ENCODE measurements at places on chromosomes 2 and 18. TPM values are rescaled to one million over a fixed set of nuclear protein-coding genes. Genes with fewer than 3 reads are reported as not detected.

The VAPA gene
- total RNA-seq: 176 TPM

The CRYGC gene
- total RNA-seq: not detected

The CNDP1 gene
- 0.31 TPM for total RNA-seq

The CFC1 gene
- total RNA-seq: not detected

The TLX2 gene
- total RNA-seq: not detected

The CXCR1 gene
- total RNA-seq: not detected

The FNDC4 gene
- total RNA-seq: 6.9 TPM

The GFPT1 gene
- 137 TPM for total RNA-seq

The DCDC2C gene
- total RNA-seq: not detected

GRCh38 chr18:38367473-38367872 lies 801.9 kb upstream of the CELF4 start:
- H3K27me3 ChIP-seq: no peaks in the 10 kb centered on the region
- DNase-seq: no peak
- no peaks in the 10 kb centered on the region for H3K4me1 ChIP-seq
- no peaks in the 10 kb centered on the region for H3K36me3 ChIP-seq
- H3K4me3 ChIP-seq: no peak overlapping the region
- H3K27ac ChIP-seq: no peak overlapping the region

DNA sequence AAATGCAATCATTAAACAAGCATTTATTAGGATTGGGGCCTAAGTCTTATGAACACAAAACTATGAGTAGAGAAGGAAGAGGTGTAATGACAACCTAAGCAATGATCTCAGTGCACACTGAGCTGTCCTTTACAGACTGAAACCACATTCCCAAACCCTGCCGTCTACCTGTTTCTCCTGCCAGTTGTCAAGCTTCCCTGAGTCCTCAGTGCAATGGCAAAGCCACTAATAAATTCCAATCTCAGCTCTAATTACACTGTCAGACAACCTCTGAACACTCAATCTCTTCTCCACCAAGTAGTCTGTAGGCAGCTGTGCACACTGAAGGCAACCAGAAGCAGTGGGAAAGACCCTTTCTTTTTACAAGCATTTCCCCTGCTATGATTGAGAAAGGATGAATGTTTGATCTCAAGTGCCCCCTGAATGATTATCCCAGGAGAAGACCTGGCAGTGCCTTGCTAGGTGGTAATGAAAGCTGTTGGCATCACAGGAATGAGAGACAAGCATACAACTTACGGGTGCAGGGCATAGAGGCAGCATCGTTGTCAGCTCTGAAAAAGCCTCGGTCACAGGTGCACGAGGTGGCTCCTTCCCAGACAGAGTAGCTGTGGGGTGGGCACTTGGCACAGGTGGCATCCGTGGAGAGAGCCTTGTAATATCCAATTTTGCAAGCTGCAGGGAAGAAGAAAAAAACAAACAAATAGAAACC lies 71.4 kb downstream of the EPHA4 start:
- no peak for DNase-seq
- peaks cover 24% of the 10 kb centered on the region for H3K4me1 ChIP-seq
- no peaks in the 10 kb centered on the region for H3K27me3 ChIP-seq
- no peaks in the 10 kb centered on the region for H3K36me3 ChIP-seq

- peaks cover 9% of the 10 kb centered on the region for H3K4me1 ChIP-seq
- no peak for DNase-seq
- no peaks in the 10 kb centered on the region for H3K36me3 ChIP-seq
- H3K27me3 ChIP-seq: peaks cover 6% of the 10 kb centered on the region
- no peak overlapping the region for H3K27ac ChIP-seq
Observed at GRCh38 chr2:10499275-10499907, 51.3 kb upstream of the ODC1 start.

DNA sequence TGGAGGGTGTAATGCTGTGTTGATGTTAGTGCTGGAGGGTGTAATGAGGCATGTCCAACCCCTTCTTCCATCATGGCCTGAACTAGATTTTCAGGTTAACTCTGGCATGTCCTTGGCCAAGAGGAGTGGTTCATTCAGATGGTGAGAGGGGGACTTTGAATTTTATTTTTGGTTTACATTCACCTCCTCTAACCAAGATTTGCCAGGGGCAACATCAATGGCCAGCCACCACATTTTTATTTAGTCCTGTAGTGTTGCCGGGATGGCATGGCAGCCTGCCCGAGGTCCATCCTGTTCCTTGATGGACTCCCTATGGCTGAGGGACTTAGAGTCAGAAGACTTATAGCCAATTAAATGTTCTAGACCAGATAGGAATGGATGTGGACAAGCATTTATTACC lies 484.6 kb upstream of the HS6ST1 start:
- no peaks in the 10 kb centered on the region for H3K36me3 ChIP-seq
- DNase-seq: no peak
- no peak overlapping the region for H3K4me3 ChIP-seq
- H3K4me1 ChIP-seq: no peaks in the 10 kb centered on the region
- H3K27me3 ChIP-seq: no peaks in the 10 kb centered on the region

DNA sequence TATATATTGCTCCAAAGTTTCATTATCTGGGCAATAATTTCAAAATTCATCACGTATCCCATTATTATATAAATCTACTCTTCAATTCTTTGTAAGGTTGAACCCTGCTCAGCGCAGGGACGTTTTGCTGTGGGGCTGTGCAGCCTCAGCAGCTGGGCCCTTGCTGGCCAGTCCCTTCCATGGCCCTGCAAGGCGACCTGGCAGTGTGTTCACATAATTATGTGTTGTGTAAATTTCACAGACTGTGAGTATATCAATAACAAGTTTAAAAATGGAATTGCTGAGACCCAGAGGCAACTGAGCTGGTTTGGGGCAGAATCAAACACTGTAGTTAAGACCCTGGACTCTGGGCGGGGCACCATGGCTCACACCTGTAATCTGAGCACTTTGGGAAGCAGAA lies 16.1 kb upstream of the MAL start:
- H3K4me1 ChIP-seq: no peaks in the 10 kb centered on the region
- no peak for DNase-seq
- H3K27ac ChIP-seq: no peak overlapping the region
- H3K4me3 ChIP-seq: no peak overlapping the region

GRCh38 chr2:154488801-154489200 lies 209.7 kb upstream of the KCNJ3 start:
- H3K4me1 ChIP-seq: no peaks in the 10 kb centered on the region
- no peak overlapping the region for H3K27ac ChIP-seq
- H3K36me3 ChIP-seq: no peaks in the 10 kb centered on the region
- no peak overlapping the region for H3K4me3 ChIP-seq
- no peak for DNase-seq

GRCh38 chr2:16671760-16672159 lies 6.1 kb upstream of the CYRIA start:
- DNase-seq: no peak
- no peak overlapping the region for H3K4me3 ChIP-seq
- no peaks in the 10 kb centered on the region for H3K4me1 ChIP-seq
- no peak overlapping the region for H3K27ac ChIP-seq
- H3K36me3 ChIP-seq: no peaks in the 10 kb centered on the region
- no peaks in the 10 kb centered on the region for H3K27me3 ChIP-seq

DNA sequence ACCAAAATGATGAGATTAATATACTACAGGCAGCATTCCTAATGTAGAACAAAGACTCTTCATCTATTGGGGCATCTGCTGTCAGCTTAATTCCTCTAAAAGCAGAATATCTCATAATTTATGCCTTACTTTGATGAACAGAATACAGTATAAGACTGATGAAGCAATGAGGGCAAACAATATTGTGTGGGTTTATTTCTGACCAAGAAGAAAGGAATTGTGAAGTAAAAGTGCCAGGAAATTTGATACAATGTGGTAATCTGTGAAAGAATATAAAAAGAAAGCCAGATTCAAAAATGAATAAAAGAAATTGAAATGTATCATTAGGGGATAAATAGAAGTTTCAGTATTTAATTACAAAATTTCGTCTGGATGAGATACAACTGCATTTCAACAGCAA lies 78.8 kb upstream of the TTC21B start:
- no peaks in the 10 kb centered on the region for H3K27me3 ChIP-seq
- H3K27ac ChIP-seq: no peak overlapping the region
- no peak overlapping the region for H3K4me3 ChIP-seq
- peak; percentile 2 for DNase-seq

DNA sequence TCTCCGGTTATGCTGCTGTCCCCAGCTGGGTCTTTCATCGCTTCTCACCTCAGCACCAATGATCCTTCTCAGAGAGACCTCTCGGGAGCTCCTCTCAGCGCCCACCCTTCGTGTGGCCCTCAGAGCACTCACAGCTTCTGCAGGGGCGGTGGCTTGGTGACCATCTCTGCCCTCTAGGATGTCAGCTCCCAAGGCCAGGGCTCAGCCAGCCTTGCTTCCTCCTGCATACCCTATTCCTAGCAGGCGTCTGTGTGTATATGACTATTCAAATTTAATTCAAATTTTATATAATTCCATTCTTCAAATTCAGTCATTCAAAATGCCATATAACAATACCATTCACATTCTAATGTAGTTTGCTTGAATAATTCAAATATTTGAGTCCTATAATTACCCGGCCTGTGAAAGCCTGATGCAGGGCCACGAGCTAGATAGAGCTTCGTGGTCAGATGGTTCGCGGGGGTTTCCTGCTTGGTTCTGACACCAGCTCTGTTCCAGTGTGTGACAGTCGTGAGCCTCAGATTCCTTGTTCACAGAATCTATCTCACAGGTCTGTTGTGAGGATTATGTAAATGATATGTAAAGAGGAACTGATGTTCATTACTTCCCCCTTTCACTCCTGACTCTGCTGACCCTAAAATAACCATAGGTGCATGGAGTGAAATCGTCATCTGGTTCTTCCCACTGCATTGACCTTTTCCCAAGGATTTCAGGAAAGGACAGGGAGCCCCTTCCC lies 94.0 kb upstream of the CNGA3 start:
- no peak overlapping the region for H3K27ac ChIP-seq
- H3K36me3 ChIP-seq: no peaks in the 10 kb centered on the region
- no peak for DNase-seq
- H3K4me3 ChIP-seq: no peak overlapping the region
- H3K4me1 ChIP-seq: no peaks in the 10 kb centered on the region
- no peaks in the 10 kb centered on the region for H3K27me3 ChIP-seq

- H3K36me3 ChIP-seq: no peaks in the 10 kb centered on the region
- H3K4me1 ChIP-seq: peaks cover 53% of the 10 kb centered on the region
- H3K27me3 ChIP-seq: no peaks in the 10 kb centered on the region
- no peak overlapping the region for H3K4me3 ChIP-seq
- peak overlapping the region; percentile 46 for H3K27ac ChIP-seq
Observed at GRCh38 chr2:7007846-7008741, 90.9 kb downstream of the RNF144A start.

DNA sequence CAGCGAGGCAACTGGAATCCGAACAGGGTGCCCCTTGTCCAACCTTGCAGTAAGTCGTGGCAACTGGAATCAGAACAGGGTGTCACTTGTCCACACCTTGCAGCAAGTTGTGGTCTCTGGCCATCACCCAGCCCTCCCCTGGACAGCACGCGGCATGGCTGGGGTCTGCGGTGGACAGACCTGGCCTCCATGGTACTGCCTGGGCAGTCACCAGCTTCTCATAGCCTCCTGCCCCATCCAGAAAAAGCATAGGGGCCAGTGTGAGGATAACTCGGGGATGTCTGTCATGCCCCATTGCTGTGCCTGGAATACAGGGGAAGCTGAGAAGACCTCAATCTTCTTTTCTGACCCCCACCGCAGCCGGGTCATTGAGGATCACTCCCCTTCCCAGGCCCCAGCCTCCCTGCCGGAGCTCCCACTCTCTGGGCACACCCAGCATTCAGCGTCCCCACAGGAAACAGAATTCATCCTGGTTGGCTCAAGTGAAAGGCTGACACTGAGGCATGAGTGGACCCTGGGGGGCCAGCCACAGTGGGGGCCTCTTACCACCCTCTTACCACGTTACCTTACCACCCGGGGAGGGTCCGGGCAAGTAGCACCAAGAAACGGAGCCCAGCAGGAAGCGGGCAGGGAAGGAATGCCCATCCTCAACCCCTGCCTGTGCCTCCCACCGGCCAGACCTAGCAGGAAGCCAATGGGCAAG lies 68.0 kb upstream of the RAB6C start:
- H3K4me3 ChIP-seq: no peak overlapping the region
- no peak overlapping the region for H3K27ac ChIP-seq
- DNase-seq: no peak
- no peaks in the 10 kb centered on the region for H3K27me3 ChIP-seq
- H3K4me1 ChIP-seq: no peaks in the 10 kb centered on the region

DNA sequence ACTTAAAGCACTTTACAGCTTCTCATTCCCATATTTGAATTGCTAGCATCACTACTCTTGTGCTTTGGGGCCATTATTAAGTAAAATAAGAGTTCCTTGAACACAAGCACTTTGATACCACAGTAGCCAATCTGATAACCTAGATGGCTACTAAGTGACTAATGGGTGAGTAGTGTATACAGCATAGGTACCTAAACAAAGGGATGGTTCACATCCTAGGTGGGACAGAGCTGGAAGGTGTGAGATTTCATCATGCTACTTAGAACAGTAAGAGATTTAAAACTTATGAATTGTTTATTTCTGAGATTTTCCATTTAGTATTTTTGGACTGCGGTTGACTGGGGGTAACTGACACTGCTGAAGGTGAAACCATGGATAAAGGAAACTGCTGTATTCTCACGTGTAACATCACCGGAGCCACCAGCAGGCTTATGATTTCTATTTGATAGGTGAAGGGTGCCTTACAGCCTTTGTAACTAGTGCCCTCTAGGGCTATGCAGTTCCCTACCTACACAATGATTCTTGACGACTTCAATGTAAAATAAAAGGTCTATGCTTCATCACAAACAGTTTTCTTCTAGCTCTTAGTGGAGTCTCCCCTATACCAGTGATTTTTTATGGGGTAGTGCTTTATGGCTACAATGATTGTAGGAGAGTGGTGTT lies 22.1 kb upstream of the CRIM1 start:
- DNase-seq: no peak
- H3K36me3 ChIP-seq: no peaks in the 10 kb centered on the region
- H3K4me1 ChIP-seq: peaks cover 20% of the 10 kb centered on the region

DNA sequence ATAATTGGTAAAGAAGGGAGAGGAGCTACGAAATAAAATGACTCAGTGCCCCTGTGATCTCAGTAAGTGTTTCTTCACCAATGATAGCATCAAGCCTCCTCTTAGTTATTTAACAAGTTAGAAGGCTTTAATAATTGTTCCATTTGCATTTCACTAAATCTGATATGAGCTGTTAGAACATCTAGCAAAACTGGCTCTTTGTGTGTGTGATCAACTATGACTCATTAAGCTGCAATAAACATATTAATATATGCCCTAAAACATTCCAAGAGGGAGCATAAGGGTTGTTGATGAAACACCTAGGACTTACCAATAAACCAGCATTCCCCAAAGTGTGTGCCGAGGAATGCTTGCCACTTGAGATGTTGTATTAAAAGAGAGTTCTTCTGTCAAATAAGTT lies 115.2 kb downstream of the OSBPL6 start:
- H3K27me3 ChIP-seq: no peaks in the 10 kb centered on the region
- H3K36me3 ChIP-seq: no peaks in the 10 kb centered on the region
- H3K4me1 ChIP-seq: no peaks in the 10 kb centered on the region
- no peak overlapping the region for H3K27ac ChIP-seq
- no peak overlapping the region for H3K4me3 ChIP-seq
- DNase-seq: no peak

- H3K27ac ChIP-seq: no peak overlapping the region
- no peaks in the 10 kb centered on the region for H3K36me3 ChIP-seq
- no peaks in the 10 kb centered on the region for H3K4me1 ChIP-seq
- no peak overlapping the region for H3K4me3 ChIP-seq
- no peak for DNase-seq
Observed at GRCh38 chr18:4789506-4789905, 334.4 kb upstream of the DLGAP1 start.

GRCh38 chr2:12979066-12979465 lies 262.3 kb downstream of the TRIB2 start:
- DNase-seq: no peak
- no peak overlapping the region for H3K27ac ChIP-seq
- H3K4me3 ChIP-seq: no peak overlapping the region
- H3K36me3 ChIP-seq: no peaks in the 10 kb centered on the region
- H3K27me3 ChIP-seq: no peaks in the 10 kb centered on the region

- H3K4me3 ChIP-seq: no peak overlapping the region
- H3K4me1 ChIP-seq: peaks cover 17% of the 10 kb centered on the region
- H3K36me3 ChIP-seq: no peaks in the 10 kb centered on the region
Observed at GRCh38 chr2:190714958-190715357, 66.1 kb downstream of the NAB1 start.
